Right lobe of liver (tissue), 6 donors: ENCODE measurements at places on chromosomes 12 and 14.

GRCh38 chr14:36066636-36067035 is 109.9 kb downstream of the PTCSC3 start:
- no peak for DNase-seq

GRCh38 chr14:55749201-55749812 is 169.3 kb downstream of the KTN1 start:
- no peak for DNase-seq

GRCh38 chr14:74579447-74580274 is 32.4 kb downstream of the LTBP2 start:
- DNase-seq: no peak

DNA sequence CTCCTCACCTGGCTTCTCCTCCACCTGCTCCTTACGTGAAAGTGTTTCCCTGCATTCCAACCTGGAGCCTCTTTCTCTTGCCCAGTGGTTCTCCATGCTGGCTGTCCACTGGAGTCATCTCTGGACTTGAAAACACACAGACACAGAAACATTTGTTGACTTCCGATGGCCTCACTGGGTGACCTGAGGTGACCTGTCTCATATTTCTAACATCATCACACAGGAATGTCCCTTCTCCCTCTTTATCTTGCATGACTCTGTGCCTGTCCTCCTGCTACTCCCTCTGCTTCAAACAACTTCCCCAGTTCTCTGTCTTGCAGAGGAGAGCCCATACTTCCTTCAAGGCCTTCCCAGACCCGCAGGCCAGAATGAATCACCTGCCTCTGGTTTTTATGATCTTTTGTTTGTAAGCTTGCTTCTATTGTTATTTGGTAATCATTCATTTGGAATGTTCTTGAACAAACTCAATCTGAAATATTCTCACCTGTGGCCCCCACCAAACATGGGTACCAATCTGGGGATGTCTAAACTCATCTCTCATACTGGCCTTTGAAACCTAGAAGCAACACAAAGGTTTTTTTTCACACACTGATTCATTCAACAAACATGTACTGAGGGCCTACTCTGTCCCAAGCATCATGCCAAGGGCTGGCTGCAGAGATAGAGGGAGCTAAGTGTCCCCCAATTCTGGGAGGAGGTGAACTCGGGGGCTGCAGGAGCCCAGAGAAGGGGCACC is 9.7 kb upstream of the RIN3 start:
- DNase-seq: peak; percentile 29

- no peak for DNase-seq
These were observed 67.3 kb upstream of the TSPAN11 start for GRCh38 chr12:30859226-30859625.

DNA sequence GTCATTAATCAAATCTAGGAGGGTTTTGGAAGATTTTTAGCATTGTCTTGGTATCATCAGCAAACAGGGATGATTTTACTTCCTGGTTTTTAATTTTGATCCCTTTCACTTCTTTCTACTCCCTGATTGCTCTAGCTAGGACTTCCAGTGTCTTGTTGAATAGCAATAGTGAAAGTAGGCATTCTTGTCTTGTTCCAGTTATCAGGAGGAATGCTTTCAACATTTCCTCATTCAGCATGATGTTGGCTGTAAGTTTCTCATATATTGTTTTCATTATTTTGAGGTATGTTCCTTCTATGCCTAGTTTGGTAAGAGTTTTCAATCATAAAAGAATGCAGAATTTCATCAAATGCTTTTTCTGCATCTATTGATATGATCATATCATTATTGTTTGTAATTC is 244.2 kb upstream of the CLEC14A start:
- DNase-seq: no peak

DNA sequence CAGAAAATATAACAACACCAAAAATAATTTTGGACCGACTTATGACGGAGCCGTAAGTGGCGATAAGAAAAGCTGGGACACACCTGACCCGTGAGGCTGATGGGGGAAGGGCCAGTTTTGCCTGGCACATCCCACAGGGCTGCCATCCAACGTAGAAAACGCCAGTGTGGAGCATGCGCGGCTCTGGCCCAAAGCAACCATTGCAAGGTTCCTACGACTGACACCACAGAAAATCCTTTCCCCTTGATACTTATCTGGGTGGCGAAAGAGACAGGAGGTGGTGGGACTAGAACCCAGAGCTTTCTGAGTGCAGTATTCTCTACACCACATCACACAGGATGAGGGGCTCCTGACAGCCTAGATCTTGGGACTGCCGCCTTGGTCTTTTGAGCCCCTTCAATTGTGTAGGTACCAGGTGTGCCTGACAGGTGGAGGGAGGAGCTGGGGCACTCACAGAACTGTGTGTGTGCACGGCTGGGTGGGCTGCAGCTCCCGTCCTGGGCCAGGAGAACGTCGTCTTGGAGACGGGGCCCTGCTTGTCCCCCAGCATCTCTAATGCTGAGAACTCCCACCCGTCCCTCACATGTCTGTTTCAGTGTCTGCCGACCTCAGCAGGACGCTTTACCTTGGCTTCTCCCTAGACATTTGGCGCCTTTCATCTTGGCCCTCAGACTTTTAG is 17.4 kb upstream of the CACNA2D4 start:
- DNase-seq: peak; percentile 65

GRCh38 chr12:55965240-55965639 is 602 bp downstream of the PMEL start:
- DNase-seq: no peak

DNA sequence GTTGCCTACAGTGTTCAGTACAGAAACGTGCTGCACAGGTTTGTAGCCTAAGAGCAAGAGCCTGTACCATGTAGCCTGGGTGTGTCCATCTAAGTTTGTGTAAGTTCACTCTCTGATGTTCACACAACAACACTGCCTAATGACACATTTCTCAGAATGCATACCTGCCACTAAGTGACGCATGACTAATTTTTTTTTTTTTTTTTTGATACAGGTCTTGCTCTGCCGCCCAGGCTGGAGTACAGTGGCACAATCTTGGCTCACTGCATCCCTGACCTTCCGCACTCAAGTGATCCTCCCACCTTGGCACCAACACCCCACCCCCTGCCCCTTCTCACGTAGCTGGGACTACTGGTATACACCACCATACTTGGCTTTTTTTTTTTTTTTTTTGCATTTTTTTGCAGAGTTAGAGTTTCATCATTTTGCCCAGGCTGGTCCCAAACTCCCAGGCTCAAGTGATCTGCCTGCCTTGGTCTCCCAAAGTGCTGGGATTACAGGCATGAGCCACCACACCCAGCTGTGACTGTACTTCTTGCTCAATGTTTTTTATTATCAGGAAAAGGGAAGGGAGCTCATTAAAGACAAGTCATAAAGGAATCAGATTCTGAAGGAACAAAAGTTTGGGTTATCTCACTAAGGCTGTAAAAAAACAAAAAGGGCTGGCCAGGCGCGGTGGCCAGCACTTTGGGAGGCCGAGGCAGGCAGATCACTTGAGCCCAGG is 10.0 kb upstream of the CDC42BPB start:
- DNase-seq: no peak

- DNase-seq: no peak
These were observed 57.2 kb upstream of the DLK1 start for GRCh38 chr14:100669468-100669867.

DNA sequence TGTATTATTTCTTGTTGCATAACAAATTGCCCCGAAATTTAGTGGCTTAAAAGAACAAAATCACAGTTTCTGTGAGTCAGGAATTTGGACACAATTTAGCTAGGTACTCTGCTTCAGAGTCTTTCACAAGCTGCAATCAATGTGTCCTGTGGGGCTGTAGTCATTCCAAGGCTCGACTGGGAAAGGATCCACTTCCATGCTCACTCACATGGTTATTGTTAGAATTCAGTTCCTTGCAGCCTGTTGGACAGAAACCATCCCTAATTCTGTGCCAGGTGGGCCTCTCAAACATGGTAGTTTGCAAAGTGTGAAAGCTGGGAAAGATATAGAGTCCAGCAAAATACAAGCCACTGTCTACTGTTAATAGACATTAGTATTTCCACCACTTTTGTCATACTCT is 59.7 kb upstream of the ARID2 start:
- DNase-seq: no peak

DNA sequence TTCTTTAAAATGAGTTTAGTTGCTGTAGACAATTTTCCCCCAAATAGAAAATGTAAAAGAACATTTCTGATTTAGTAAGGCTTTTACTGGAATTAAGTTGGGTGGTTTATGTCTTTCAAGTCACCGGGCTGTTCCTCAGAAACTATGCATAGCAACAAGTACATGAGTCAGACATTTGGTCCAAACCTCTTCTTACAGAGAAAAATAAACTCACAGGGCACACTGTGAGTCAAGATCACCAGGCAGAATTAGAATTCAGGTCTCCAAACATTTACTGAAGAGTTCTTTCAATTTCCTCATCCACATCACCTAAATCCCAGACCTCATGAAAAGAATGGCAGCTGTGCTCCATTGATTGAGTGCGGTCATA is 476.1 kb upstream of the SOX5 start:
- DNase-seq: no peak

DNA sequence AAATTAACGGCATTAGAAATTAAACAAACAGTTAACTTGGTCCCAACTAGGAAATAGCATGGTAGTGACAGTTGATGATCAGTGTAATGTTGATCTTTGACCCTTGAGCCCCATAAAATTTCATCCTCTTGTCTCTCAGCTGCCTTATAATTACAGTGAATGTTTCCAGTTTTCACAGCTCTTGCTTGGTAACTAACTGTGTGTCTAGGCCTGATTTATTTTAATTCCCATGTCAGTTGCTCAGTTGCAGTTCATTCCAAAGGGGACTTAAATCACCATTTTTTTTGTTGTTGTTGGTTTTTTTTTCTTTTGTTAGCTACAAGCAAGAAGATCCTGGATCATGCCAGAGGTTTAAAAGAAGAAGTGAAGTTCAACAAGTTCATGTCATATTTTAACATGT is 1883.7 kb upstream of the FLRT2 start:
- no peak for DNase-seq

DNA sequence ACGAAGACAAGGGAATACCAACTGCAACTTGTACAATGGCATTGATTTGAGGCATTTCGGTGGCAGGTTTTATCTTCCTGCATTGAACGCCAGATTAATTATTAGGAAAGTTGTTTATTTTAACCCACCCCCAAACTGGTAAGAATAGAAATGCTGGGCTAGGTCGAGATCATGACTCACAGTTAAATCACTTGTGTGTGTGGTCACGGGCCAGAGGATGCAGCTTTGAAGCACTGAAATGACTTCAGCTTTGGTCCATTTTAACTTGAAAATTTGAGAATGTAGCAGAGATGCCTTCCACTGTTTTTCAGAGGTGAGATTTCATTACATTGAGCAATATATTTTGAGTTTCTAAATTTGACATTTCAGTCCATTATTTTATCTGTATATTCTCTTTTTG is 23.6 kb upstream of the KCNH3 start:
- no peak for DNase-seq

GRCh38 chr14:68380329-68380741 is 412.5 kb downstream of the ZFP36L1 start:
- DNase-seq: no peak

DNA sequence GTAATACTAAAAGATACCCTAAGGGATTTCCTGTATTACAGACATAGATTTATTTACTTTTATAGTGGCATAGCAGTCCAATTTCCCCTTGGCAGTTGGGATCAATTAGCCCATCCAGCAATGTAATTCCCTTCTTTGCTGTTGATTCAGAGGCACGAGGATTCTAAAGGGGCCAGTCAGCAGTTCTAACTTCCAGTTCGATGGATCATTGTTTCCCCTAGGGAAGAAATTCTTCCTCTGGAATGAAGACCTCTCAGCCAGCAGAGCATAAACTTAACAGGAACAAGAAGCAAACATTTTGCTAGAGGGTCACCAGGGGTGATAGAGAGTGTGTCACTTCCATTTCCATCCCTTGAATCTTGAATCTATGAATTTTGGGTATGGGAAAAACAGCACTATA is 395.7 kb upstream of the NOVA1 start:
- DNase-seq: no peak

GRCh38 chr12:97630875-97631274 is 168.3 kb downstream of the RMST start:
- no peak for DNase-seq

- no peak for DNase-seq
These were observed 57.5 kb upstream of the PIWIL1 start for GRCh38 chr12:130280231-130280630.

GRCh38 chr12:64044191-64044590 is 177.9 kb downstream of the KICS2 start:
- DNase-seq: no peak

GRCh38 chr12:103691063-103691462 is 104.0 kb downstream of the STAB2 start:
- DNase-seq: no peak

GRCh38 chr12:62260733-62261683 is 804 bp downstream of the USP15 start:
- peak; percentile 56 for DNase-seq

DNA sequence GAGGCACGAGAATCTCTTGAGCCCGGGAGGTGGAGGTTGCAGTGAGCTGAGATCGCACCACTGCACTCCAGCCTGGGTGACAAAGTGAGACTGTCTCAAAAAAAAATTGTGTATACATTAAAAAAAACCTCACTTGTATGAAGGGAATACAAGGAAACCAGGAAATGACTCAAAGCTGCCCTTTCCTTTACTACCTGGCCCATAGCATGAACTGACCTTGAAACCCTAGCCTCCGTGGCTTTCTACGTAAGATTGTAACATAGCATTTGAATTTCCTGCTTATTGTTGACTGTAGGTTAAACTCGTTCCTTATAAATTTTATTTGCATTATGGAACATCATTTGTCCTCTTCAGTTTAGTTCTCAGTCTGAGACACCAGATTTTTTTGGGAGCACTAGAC is 9.1 kb upstream of the DDX47 start:
- DNase-seq: no peak

DNA sequence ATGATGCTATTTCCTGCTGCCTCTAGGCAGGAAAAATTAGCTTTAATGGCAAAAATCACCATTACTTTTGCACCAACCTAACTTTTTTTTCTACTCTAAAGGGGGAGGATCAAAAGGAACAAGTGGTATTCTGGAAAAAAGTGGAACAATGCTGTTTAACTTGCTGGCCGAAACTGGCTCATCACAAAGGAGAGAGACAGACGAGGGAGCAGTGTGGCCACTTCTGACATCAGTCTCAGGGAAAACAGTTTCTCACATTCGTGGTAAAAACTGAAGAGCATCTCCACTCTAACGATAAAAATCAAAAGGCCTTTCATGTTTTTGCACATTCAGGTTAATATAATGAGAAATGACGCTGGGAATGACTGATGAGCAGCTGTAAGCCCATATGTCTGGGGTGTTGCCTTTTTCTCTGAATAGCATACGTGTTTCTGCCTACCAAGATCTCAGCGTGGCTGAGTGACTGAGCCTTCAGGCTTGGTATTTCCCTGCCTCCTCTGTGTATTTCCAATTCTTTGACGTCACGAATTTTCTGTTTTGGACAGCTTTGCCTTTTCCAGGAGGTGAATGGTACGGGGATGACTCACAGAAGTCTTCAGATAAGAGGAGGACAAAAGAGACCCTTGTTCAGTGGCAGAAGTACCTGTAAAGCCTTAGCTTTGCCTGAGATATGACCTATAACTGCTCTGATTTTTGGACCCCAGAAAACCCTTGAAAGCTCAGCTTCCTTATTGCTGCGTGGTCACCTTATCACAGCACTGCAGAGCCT is 358.8 kb downstream of the GLT1D1 start:
- DNase-seq: no peak
